ENCODE measurements at places on chromosomes 2 and 18.

DNA sequence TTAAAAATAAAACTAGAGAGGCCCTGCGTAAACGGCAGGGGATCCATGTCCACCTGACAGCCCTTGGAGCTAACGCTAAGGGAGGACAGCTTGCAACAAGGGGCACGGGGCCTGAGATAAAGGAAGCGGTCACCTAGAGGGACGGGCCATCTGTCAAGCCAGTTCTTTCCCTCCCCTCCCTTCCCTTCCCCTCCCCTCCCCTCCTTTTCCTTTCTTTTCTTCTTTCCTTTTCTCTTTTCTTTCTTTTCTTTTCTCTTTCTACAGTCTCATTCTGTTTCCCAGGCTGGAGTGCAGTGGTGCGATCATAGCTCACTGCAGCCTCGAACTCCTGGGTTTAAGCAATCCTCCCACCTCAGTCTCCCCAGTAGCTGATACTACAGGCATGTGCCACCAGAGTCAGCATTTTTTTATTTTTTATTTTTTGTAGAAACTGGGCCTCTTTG is 34.5 kb upstream of the CTAGE1 start:
- DNase-seq = no peak

DNA sequence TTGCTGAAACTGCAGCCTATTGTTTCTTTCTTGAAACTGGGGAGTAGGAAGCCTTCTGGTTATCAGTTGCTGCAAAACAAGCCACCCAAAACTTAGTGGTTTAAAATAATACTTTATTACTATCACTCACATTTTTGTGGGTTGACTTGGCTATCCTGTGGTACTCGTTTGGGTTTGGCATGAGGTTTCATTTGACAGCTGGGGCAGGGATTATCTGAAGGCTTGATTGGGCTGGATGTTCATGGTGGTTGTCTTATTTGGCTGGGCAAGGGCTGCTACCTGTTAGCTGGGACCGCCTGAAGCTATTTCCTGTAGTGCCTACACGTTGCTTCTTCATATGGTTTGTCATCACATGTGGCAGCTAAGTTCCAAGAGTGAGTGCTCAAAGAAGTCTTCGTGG is 122.3 kb downstream of the PLCL1 start:
- DNase-seq = no peak

DNA sequence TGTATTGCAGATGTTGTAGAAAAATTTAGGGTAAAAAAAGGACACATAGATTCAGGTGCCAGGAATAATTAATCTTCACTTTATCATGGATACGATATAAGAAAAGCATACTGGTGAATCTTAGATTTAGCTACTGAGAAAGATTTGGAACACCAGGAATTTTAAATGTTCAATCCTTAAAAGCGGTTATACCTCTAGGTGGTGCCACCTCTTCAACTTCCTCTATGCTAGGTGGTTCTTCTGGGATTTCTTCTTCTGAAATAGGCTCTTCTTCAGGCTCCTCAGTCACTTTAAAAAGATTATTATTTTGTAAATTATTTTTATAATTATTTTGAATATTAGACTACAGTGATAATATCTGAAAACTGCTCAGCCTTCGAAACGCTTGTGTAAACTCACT is 133.1 kb downstream of the TTN start:
- DNase-seq = no peak

DNA sequence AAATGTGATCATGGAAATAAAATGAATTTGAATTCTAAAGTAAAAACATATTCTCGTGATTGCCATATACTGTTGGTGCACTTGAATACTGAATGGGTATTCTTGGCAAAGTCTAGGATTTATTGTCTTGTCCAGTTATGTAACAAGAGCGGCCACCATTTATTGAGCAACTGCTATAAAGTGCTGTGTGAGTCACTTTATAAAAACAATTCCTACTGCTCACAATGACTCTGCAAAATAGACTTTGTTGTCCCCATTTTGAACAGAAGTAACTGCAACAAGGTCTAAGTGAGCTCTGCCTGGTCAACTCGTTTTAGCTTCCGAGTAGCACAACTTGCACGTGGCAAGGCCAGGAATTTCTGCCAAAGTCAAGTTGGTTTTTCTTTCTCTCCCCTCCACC is 995.6 kb upstream of the FANCL start:
- no peak for DNase-seq

DNA sequence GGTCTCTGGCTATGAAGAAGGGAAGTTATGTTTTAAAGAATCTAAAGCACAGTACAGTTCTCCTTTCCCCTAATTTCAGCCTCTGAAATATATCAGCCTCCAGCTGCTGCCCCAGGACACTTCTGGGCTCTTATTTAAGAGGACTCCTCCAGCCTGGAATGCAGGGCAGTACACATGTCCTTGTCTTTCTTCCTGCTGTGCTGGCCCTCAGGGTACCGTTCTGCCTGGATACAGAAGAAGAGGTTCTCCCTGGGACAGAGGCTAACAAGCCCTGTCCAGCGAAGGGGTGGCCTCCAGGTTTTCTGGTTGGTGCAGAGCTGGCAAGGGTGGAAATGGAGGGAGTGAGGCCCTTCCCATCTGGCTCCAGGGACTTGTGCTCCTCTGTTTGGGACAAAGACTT is 22.1 kb downstream of the MLPH start:
- DNase-seq = no peak

DNA sequence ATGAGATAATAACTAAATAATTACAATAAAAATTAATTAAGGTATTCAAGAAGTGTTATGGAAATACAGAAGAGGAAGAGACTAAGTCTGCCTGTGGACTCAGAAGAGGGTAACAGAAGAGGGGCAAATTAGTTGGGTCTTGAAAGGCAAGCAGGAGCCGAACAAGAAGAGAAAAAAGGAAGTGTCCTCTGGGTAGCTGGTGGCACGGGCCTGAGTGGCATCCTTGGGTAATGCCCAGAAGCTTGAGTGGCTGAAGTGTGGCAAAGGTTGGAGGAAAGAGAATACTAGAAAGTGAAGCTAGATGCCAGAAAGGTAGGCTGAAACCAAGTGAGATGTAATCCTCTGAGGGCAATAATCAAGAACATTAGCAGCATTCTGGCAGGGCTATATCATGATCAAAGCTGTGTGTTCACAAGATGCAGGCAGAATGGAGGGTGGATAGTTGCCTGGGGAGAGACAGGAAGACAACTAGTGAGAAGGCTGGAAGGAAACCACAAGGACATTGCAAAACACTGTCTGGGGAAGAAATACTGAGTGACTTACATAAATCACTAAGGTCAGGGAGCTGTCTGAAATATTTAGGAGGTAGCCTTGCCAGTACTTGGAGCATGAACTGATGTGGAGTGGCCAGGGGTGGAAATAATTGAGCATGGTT is 16.2 kb downstream of the DOCK10 start:
- DNase-seq = no peak

DNA sequence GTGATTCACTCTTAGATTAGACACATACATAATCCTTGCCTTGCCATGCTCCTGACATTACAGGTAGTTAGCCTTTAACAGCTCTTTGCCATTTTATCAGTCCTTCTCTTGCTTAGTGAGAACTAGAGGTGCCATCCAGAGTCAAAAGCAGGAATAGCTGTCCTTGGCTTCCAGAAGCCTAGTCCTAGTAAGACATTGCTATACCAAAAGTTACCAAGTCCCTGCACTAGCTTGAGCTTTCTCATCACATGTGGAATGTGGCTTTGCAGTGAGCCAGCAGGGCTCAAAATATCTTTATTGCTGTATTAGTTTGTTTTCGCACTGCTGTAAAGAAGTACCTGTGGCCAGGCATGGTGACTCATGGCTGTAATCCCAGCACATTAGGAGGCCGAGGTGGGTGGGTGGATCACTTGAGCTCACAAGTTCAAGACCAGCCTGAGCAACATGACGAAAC is 104.7 kb upstream of the NOSTRIN start:
- DNase-seq = no peak

DNA sequence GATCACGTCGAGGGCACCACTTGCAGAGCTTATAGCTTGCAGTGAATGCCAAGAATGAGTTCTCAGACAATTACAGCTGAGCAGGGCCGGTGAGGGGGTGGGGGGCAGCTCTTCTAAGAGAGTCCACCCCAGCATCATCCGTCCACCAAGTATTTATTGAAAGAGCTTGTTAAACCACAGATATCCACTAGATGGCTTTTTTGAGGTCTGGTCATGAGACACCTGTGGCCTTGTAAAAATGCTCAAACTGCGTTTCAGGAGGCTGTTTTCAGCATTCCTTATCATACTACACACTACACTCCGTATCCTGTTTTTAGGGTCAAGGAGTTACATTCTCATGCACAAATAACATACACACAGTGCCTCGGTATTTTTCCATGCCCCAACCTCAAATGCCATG is 51.5 kb downstream of the DNAJC10 start:
- DNase-seq = no peak

DNA sequence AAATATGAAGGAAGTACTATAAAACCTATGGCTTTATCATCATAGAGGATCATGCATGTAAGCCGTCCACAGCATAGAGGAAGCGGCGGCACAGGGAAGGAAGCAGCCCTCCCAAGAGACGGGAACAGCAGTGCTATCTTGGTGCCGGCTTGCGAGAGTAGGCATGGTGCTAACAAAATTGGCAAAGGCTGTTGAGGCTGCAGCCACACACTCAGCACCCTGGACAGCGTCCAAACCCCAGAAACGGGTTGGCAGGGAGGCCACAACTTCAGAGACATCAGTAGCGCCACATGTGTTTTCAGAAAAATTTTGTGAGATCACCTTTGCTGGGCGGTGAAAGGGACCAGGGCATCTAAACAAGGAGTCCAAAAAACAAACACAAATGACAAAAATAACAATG is 37.7 kb downstream of the NETO1 start:
- DNase-seq = no peak

- DNase-seq = peak; percentile 15
These were observed 339.7 kb upstream of the SLC14A2 start for GRCh38 chr18:45275367-45276113.

DNA sequence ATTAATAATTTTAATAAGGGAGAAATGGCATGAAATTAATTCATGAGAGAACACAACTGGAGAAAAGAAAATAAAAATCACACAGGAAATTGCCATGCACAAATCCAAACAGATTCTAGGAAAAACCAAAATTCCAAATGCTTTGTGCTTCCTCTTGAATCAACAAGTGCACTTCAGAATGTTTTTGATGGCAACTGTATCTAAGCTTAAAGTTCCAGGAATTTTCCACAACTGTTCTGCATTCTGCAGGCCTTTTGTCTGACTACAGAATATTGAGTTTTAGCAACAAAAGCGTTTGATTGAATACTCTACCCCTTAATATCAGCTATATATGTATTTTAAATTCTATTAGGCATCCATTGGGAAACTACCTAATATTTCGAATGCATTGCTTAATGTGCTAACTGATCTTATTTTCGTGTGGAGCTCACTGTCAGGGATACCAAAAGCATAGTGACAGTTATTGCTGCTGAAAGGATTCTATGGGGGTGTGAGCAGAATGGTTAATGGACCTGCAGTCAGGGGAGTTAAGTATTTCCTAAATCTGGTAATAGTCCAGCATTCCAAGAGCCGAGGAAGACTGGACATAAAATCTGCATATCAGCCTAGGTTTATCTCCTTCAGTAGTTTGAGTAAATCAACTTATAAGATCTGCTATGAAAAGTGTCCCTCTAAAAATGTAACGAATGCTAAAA is 482.7 kb upstream of the POU3F3 start:
- no peak for DNase-seq

DNA sequence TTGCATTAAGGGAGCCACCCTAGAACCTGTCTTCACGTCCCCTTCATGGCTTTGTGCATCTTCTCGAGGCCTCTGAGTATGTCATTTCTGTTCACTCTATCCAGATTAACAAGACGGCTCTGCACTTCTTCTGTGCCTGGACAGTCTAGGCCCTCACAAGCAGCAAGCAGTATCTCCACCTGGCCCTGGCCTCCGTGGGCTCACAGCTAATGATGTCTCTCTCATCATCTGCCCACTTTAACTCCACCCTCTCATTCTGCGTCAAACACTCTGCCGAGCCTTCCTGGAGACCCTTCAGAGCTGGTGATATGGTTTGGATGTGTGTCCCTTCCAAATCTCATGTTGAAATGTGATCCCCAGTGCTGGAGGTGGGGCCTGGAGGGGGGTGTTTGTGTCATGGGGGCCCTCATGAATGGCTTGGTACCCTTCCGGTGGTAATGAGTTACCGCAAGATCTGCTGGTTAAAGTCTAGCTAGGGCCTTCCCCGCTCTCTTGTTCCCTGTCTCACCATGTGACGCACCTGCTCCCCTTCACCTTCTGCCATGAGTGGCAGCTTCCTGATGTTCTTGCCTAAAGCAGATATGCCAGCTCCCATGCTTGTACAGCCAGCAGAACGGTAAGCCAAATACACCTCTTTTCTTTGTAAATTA is 132.5 kb upstream of the ID2 start:
- DNase-seq = no peak

DNA sequence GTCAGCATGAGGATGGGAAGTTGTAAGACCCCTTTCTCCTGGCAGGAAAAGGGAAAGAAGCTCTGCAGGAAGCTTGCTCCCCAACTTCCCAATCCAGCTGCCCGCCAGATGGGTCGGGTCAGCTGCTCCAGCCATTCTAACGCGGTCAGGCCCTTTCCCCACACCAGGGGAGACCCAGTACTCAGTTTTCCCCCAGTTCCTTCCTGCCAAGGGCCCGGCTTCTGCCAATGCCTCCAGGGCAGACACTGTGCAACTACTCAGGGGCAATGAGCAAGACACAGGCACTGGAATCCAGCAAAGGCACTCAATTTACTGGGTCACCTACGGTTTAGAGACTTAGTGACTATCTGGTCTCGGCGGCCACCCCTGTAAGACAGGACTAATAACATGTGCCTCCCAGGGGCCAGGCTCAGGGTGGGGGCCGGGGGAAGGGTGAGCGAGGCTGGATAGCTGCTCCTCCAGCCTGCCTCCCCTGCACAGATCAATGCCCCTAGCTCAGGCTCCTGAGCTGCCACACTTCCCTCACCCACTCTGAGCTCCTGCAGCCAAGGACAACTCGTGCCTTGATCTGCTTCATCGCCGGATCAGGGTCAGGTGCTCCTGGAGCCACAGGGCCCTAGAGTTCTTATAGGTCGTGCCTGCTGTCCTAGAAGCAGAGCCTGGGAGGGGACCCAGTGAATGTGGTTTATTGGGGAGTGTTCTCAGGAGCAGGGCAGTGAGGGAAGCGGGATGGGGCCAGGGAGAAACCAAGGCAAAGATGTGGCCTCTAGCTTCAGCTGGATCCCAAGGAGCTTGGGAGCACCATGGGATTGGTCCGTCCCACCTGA is 171.1 kb downstream of the ZFP36L2 start:
- DNase-seq = no peak

DNA sequence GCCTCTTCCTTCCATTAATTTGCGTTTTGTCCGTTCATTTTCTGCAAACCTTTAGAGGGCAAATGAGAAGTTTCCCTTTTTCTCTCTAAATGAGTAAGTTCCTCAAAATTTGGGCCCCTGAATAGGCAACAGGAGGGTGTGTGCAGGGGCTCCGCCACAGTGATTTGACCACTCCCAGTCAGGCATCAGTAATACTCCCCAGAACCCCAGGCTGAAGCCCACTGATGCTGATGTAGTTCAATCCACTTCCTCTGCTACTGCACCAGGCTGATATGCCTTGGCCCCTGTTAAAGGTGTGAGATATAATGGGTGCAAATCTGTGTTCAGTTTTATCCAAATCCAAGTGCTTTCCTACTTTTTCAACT is 1150.0 kb downstream of the RPIA start:
- no peak for DNase-seq

- DNase-seq = no peak
These were observed 330.9 kb downstream of the DCC start for GRCh38 chr18:52670896-52671295.

- peak; percentile 5 for DNase-seq
These were observed 40.8 kb upstream of the RPRM start for GRCh38 chr2:153519257-153519875.
